T-helper 2 cell treated with Interferon-gamma antibody and Interleukin-4, amounts not matched to agents 5 μg/mL and 100 μg/mL, for 36 hours (primary cell): ENCODE measurements at places on chromosomes 3 and 15.

GRCh38 chr3:56854856-56855611 lies 53.3 kb upstream of the ARHGEF3 start:
- H3K4me3 ChIP-seq = no peak overlapping the region
- DNase-seq = no peak
- H3K27me3 ChIP-seq = no peaks in the 10 kb centered on the region

DNA sequence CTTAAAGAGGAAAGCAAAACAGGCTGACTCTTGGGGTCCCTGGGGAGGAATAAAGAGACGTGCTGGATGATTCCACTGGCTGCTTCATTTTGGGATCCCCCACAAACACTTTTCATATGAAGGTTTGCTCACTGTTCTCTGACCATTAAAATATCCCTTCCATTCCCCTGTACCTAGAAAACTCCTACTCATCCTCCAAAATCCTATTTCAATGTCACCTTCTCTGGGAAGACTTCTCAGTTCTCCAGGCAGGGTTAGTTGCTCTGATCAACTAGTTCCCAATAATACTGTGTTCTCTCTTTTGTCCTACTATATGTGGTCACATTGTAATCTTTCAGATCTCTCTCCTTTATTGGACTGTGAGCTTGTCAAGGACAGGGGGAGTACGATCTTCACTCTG lies 19.0 kb downstream of the LARP6 start:
- H3K4me1 ChIP-seq = no peaks in the 10 kb centered on the region
- H3K27me3 ChIP-seq = no peaks in the 10 kb centered on the region
- no peak overlapping the region for H3K27ac ChIP-seq
- H3K4me3 ChIP-seq = no peak overlapping the region
- no peak for DNase-seq

DNA sequence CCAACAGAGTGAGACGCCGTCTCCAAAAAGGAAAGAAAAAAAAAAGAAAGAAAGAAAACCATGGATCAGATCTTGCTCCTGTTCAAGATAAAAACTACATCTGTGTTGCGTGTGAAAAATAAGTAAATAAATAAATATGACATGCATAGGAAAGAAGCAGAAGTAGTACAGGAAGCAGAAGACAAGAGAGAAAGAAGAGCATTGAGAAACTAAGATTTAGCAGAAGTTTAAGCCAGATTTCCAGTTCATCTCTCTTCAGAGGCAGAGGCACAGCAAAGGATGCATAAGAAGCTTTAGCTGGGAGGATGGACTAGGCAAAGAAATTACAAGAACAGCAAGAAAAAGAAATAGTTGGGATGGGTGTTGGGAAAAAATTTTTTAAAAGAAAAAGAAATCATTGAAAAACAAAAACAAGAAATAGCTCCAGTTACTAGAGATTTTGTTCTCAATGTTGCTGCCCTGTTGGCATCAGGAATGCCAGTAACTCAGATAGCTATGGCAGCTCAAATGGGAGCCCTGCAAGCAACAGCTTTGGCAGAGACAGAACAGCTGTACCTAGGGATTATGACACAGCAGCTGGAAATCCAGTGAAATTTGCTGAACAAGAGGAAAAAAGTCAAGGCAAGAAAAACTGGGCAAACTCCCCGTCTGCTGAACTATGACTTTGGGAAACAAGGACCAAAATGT lies 17.3 kb downstream of the AP3S2 start:
- peaks cover 13% of the 10 kb centered on the region for H3K36me3 ChIP-seq
- H3K4me3 ChIP-seq = no peak overlapping the region
- no peak for DNase-seq
- H3K4me1 ChIP-seq = peaks cover 4% of the 10 kb centered on the region
- no peak overlapping the region for H3K27ac ChIP-seq

DNA sequence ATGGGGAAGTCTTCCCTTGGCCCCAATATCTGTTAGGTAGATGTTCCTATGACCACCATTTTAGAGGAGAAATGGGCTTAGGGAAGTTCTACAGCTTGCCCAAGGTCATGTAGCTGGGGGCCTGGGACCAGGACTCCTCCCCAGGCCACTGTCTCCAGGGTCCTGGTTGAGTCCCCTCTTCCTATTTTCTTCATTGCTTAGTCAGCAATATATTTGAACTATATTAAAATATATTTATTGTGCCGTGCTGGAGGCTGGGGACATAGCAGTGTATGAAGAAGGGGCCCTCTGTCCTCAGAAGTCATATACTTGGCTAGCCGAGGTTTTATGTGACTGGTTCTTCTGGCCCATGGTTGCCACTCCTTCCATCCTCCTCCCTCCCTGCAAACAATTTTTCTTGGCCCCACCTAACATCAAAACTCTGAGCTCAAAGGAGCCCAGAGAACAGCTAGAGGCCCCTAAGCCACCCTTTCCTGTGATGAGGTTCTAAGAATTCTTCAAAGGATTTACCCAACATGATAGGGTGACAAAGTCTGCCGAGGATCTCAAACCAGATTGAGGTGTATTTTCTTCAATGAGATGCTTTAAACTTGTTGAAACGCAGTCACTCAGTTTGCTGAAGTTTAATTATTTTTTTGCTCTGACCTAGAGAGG lies 121.2 kb upstream of the RASGRP1 start:
- no peaks in the 10 kb centered on the region for H3K36me3 ChIP-seq
- H3K4me3 ChIP-seq = peak overlapping the region; percentile 69
- H3K27me3 ChIP-seq = no peaks in the 10 kb centered on the region
- H3K4me1 ChIP-seq = peaks cover 80% of the 10 kb centered on the region
- peak overlapping the region; percentile 92 for H3K27ac ChIP-seq

GRCh38 chr3:28674212-28674611 lies 325.6 kb upstream of the AZI2 start:
- no peaks in the 10 kb centered on the region for H3K4me1 ChIP-seq
- H3K27me3 ChIP-seq = no peaks in the 10 kb centered on the region

- no peak overlapping the region for H3K27ac ChIP-seq
- no peak overlapping the region for H3K4me3 ChIP-seq
- no peaks in the 10 kb centered on the region for H3K27me3 ChIP-seq
Measured at GRCh38 chr15:31467361-31467760, 140.7 kb downstream of the KLF13 start.
